ENCODE measurements at places on chromosomes 2 and 18. TPM values are rescaled to one million over a fixed set of nuclear protein-coding genes. Genes with fewer than 3 reads are reported as not detected.

The TNFAIP6 gene
- 4.9 TPM for total RNA-seq

The UGT1A3 gene
- total RNA-seq: not detected

The CD207 gene
- 0.16 TPM for total RNA-seq

The DSG4 gene
- total RNA-seq: not detected

The SERPINB10 gene
- total RNA-seq: not detected

The CFAP53 gene
- total RNA-seq: 0.48 TPM

The ABCG5 gene
- not detected for total RNA-seq

The CCDC141 gene
- total RNA-seq: 162 TPM

The EFHD1 gene
- total RNA-seq: 20.1 TPM

The NXPH2 gene
- total RNA-seq: not detected

The CNDP1 gene
- not detected for total RNA-seq

The CAPN13 gene
- not detected for total RNA-seq

The ADD2 gene
- 1.6 TPM for total RNA-seq

The ATP8B1 gene
- total RNA-seq: 9.3 TPM

The PRSS56 gene
- total RNA-seq: not detected

The NTSR2 gene
- total RNA-seq: not detected

The CENPA gene
- total RNA-seq: not detected

The SERPINB11 gene
- total RNA-seq: not detected

The TMEM185B gene
- total RNA-seq: 22.7 TPM

All from cardiac septum (tissue), 1 donor.